ENCODE measurements at places on chromosomes 11 and 22. TPM values are rescaled to one million over a fixed set of nuclear protein-coding genes. Genes with fewer than 3 reads are reported as not detected.
A peak's percentile ranks its signal among the peaks of the same experiment; 100 is the strongest.

Gene OR52N2
- not detected for polyA plus RNA-seq

GRCh38 chr11:129089279-129089678, 102.8 kb downstream of the ARHGAP32 start:
- no peak for DNase-seq

Gene TRIM49B
- polyA plus RNA-seq: not detected

Gene RAB3IL1
- 19.8 TPM for polyA plus RNA-seq

- no peak for DNase-seq
These were observed 2.1 kb upstream of the KIAA0930 start for GRCh38 chr22:45242778-45243191.

Gene SLC6A5
- 0.14 TPM for polyA plus RNA-seq

DNA sequence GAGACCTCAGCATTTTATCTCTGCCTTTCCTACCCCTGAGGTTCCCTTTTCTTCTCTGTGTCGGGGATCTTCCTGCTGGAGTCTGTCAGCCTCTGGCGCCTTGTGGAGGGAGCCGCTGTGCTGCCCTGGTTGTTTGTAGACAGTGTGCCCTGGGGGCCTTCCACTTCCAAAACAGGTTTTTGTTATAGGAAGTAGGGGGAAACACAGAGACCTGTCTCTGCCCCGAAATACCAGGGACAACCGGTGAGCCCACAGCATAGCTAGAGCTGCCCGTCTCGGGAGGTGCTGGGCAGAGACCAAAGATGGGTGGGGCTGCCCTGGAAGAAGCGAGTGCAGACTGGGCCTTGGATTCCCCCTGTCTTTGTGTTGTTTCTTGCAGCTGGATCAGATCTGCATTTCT, 8.0 kb downstream of the NCAPH2 start:
- no peak for DNase-seq

DNA sequence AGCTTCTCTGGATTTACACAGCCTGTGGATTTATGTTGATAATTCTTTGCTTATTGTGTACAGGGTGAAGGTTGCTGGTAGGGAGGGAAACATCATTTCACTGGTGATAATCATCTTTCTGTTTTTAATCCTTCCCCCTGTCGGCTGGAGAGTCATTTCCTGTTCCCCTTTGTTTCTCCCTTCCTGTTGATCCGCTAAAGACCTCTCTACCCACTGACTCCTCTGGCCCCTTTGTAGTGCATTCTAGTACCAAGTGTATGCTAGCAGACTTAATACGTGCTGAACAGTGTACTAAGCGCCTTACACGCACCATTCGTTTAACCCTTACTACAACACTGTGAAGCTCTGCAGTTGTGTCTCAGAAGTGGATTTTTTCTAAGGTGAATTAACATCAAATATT, 19.0 kb upstream of the OR9Q1 start:
- DNase-seq: no peak

DNA sequence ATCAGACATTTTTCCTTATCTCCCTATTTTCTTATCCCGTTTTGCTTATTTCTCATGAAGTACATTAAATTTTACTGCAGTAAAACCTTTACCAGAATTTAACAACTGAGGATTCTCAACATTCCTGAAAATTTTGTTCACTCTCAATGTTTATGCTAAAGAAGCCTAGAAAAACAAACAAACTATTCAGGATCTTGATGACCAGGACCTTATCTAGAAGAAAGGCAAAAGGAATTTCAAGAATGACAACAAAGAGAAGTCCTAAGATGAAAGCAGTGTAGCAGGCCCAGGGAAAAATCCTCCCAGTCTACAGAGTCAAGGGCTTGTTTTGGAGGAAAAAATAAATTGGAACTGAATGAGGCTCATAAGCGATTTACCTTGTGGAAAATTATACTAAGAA, 283.3 kb upstream of the ARHGAP42 start:
- DNase-seq: no peak

GRCh38 chr22:19821523-19822300, 33.0 kb downstream of the GNB1L start:
- DNase-seq: no peak

- no peak for DNase-seq
These were observed 8.4 kb upstream of the HDHD5 start for GRCh38 chr22:17167486-17167885.

Gene ARHGEF12
- 128 TPM for polyA plus RNA-seq

Gene ENTHD1
- not detected for polyA plus RNA-seq

DNA sequence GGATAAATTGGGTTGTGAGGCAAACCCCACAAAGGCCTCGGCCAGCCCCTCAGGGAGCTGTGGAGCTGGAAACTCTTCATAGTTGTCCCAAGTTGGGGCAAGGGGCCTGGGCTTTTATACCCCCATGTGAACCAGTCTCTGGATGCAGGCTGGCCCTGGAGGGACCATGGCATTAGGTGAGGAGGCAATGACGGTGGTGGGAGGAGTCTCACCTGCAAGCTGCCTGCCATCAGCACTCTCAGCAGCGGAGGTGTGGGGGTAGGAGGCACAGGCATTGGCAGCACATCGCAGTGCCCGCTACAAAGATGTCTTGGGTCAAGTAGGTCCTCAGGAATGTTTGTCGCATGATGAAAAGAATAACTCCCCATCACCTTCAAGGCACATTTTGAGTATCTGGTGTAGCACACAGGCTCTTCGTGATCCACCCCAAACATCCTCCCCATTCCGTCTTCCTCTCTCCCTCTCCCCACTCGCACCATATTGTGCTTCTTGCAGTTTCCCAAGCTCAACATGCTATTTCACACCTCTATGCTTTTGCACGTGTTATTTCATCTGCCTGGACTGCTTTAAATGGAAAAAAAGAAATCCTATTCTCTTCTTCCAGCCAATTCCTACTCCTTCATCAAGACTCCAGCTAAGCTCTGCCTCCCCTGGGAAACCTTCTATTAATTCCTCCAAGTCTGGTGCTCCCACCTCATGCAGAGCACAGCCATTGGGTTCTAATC, 18.1 kb upstream of the TSKU start:
- no peak for DNase-seq

Gene MICAL2
- 8.3 TPM for polyA plus RNA-seq

Gene CYTH4
- polyA plus RNA-seq: 2.8 TPM

Gene RIMBP3B
- not detected for polyA plus RNA-seq

Gene TRPM5
- 2.1 TPM for polyA plus RNA-seq

DNA sequence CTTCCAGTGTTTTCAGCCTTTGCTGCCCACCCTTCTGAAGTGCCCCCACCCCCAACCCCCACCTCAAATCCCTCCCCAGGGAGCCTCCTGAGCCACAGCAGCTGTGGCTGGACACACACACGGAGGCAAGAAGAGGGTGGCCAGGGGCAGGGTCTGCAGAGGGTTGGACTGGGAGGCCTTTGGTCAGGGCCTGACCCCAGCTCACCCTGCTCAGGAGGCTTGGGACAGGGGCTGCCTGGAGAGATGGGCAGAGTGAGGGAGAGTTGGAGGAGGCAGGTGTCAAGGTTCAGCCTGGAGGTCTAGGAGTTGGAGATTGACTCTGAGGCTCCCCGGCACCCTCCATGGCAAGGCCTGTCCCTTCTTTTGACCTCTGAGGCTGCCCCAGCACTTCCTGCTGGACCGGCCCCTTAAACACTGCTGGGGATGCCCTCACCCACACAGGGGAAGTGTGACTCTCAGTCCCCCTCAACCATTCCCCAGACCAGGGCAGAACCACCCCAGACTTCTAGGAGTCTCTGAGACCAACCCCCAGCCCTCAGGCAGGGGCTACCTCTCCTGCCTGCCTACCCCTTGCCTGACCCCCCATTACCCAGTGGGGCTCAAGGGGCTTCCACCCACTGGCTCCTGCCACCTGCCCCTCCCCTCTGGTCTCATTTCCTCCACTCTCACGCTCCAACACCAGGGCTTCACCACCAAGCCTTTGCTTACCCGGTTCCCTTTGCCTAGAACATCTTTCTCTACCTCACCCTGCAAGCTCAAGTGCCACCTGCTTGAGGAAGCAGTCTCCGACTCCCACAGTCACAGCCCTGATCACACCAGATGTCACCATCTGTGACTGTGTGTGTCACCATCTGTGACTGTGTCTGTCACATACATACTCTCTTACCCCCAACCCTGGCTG, 8.6 kb downstream of the ARAP1 start:
- DNase-seq: no peak

DNA sequence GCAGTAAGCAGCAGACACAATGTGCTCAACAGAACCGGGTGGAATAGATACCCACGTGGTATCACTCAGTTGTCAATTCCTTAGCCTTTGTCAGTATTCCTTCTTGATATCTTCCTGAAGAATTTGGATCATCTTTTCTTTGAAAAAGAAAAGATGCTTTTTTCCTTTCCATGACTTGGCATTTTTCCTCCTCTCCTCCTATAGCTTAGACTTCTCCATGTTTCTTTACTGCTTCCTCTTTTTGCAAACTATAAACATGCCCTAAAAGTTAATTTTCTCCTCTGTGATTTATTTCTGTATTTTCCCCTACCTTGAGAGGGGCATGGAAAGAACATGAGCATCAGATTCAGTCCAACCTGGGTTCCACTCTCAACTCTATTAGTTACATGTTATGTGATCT, 11.7 kb downstream of the CBLIF start:
- no peak for DNase-seq

DNA sequence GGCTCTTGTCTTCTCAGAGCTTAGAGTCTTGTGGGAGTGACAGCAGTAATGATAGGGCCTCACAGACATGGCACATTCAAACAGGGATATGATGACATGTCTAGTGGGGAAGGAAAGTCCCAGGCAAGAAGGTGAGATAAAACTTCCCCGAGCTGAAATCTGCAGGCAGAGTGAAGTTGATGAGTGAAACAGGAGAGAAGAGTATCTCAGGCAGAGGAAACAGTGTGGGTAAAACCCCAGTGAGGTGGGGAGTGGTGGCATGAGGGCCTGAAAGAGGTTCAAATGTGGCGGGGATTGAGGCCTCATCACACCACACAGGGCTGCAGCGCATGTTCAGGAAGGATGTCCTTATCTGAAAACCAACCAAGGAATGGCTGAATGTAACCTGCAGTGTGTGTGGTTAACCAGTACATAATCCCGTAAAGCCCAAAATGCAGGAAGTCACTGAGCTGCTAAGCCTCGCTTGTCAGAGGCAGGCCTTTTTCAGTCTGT, 153.8 kb upstream of the E2F8 start:
- DNase-seq: no peak

DNA sequence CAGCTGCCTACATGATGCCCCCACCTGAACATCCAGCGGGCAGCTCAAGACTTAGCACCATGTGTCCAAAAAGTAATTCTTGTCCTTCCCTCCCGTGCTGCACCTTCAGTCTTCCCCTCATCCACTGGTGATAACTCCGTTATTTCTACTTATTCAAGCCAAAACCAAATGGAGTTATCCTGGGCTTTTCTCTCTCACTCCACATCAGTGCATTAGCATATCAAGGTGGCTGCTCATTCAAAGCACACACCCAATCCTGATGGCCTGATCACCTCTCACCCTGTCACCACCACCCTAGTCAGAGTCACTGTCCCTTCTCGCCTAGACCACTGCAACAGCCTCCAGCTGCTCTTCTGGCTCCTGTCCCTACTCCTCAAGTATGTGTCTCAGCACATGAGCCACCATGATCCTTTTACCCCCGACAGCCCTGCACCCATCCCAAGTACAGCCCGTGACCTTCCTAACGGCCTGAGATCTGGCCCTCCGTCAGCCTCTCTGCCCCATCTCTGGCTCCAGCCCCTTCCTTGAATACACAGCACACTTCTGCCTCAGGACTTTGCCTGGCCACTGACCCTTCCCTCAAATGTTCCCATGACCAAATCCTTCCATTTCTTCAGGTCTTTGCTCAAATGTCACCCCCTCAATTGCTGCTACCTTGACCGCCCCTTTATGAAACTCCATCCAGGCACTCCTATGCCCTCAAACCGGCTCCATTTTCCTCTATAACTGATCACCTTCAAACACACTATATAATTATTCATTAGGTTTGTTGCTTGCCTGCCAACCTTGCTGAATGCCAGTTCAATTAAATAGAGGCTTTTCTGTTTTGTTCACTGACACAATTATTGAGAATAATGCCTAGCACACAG, 19.7 kb upstream of the SLC25A1 start:
- DNase-seq: no peak

DNA sequence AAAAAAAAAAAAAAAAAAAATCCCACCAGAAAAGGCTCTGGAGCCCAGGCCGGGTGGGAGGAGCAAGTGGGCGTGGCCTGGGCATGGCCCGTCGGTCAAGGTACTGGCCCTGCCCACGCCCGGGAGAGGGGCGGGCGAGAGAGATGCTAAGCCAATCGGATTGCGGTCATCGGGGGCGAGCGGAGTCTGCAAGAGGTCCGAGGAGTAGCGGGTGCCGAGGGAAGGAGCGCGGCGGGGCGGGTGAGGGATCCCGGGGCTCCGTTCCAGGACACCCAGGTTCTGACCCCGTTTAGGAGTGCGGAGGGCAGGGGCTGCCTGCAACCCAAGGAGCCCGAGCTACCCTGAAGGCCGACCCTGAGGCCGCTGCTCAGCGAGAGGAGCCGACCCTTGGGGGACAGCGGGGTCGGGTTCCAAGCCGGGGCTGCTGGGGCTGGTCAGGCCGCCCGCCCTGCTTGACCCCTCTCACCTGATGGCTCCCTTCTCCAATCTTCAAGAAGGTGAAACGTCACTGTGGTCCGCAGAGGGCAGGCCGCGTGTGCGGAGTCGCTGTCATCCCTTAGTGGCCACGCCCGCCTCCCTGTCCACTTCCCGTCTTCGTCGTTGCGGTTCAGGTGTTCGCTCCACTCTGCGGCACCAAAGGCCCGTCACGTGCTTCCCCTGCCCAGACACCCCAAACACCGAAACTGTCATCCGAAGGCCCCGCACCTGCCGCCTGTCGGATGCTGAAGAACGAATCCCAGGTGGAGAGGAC, 11.1 kb upstream of the TAB1 start:
- peak; percentile 81 for DNase-seq

Gene CCDC89
- 4.4 TPM for polyA plus RNA-seq

GRCh38 chr11:68934321-68934645, 30.6 kb downstream of the IGHMBP2 start:
- no peak for DNase-seq

Gene TBX1
- polyA plus RNA-seq: 0.14 TPM

GRCh38 chr22:32992821-32993220, 65.4 kb downstream of the SYN3 start:
- no peak for DNase-seq

Gene OR8D1
- polyA plus RNA-seq: not detected

GRCh38 chr11:73274722-73275380, 2.7 kb downstream of the P2RY6 start:
- DNase-seq: no peak

Gene BEST1
- polyA plus RNA-seq: 3.5 TPM

DNA sequence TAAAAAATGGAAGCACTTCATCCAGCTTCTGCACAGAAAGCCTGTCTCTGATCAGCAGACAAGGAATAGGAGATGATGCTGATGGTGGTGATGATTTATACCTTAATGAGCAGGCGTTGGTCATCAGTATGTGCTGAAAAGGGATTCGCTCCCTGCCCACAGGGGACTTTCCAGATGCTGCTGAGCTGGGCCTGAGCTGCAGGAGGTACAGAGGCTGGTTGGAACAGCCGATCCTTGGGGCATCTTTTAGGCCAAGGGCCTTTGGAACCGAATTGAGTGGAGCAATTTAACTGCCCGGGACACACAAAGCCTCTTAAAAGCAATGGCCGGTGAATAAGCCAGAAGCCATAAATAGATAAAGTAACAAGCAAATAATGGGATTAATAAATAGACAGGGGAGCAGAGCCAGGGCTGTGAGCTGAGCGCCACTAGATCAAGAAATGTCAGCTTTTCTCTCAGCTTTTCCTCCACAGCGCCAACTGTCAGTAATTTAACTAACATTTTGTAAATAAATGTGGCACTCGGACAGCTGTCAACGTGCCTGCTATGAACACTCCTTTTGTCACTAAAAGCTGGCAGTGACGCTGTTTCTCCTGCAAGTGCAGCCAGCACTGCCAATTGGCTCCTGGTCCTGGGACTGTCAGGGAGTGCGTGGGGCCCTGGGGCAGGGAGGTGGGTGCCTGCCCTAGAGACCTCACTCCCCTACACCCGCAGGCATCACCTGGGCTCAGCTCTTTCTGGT, 562.3 kb downstream of the NTM start:
- no peak for DNase-seq

- DNase-seq: no peak
These were observed 43.6 kb upstream of the FTH1 start for GRCh38 chr11:62010935-62011528.
